HTR-8/SVneo (cell line): ENCODE measurements at places on chromosomes 3 and 15.

GRCh38 chr3:131480116-131480515 is 22.7 kb downstream of the MRPL3 start:
- no peak for DNase-seq

- no peak for DNase-seq
Observed at GRCh38 chr3:63050548-63051177, 175.4 kb upstream of the CADPS start.

- DNase-seq: no peak
Observed at GRCh38 chr3:46546896-46547440, 19.1 kb downstream of the LRRC2 start.

GRCh38 chr15:37087131-37087588 is 13.2 kb downstream of the MEIS2 start:
- no peak for DNase-seq

- DNase-seq: peak; percentile 55
Observed at GRCh38 chr15:87816811-87817210, 439.7 kb downstream of the NTRK3 start.

- DNase-seq: no peak
Observed at GRCh38 chr15:94041746-94042145, 189.6 kb upstream of the MCTP2 start.

- no peak for DNase-seq
Observed at GRCh38 chr3:166444336-166444735, 607.1 kb upstream of the BCHE start.

DNA sequence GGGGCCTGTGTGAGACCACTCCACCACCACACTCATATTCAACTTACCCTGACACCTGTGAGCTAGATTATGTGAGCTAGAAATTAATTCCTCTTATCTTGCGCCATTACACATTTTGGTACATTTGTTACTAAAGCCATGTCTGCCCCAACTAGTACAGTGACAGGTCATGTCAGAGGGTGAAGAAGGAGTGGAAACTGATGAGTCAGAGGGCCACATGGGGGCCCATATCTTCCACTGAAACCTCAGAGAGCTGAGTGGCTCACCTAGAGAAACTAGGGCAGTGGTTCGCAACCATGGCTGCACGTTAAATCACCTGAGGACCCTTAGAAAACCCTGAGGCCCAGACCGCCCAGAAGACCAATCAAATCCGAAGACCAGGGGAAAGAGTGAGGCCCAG is 15.7 kb upstream of the MEF2A start:
- no peak for DNase-seq

GRCh38 chr3:100265016-100265415 is 4.2 kb downstream of the TBC1D23 start:
- no peak for DNase-seq

DNA sequence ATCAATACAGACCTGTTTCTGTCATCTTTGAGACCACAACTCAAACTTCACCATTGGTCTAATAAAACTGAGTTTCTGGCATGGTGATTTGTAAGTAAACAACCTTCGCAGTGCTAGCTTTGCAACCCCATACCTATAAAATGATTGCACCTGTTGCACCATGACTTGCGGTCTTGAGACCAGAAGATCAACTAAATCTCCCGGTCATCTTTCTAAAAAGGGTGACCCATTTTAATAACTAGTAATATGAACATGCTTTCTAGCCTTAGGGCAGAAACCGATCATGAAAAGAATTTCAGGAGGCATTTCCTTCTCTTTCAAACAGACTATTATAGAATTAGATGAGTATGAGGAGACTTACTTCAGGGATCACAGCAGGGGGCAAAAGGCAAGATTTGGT is 151.9 kb upstream of the ZNF385D start:
- DNase-seq: no peak

- no peak for DNase-seq
Observed at GRCh38 chr3:107456501-107456900, 66.3 kb upstream of the BBX start.

- no peak for DNase-seq
Observed at GRCh38 chr3:111820651-111821050, 38.4 kb upstream of the PHLDB2 start.

DNA sequence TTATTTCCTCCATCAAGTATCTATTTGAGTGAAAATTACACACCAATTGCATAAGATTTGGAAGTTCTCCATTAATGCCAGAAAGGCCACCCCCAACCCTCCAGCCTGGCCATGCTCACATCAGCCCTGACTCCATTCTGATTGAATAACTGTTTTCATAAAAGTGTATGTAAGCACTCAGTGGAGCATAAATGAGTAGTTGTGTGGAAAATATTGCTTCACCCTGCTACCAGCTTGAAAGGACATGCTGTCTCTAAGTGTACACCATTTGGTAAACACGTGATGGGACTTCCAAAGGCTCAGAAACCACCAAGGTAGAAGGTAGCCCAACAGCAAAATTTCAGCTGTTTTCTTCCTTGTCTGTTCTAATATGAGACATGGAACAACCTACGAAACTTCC is 393.8 kb downstream of the ZNF385D start:
- no peak for DNase-seq

DNA sequence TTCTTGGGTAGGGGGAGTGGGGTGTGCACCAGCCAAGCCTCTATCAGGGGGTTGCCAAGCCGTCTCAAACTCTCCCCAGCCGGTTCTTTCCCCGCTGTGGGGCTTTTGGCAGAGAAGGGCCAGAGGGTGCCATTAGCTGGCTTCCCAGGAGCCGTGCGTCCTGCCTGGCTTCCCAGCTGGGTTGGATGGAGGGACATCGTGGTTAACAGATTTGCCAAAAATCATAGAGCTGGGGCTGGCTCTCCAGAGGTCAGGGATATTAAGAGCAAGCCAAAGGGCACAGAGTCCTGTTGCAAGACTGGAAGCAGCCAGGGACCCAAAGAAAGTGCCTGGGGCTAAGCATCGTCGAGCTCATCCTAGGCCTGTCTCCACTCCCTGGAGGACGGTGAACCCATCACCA is 104.6 kb upstream of the HES1 start:
- DNase-seq: no peak

DNA sequence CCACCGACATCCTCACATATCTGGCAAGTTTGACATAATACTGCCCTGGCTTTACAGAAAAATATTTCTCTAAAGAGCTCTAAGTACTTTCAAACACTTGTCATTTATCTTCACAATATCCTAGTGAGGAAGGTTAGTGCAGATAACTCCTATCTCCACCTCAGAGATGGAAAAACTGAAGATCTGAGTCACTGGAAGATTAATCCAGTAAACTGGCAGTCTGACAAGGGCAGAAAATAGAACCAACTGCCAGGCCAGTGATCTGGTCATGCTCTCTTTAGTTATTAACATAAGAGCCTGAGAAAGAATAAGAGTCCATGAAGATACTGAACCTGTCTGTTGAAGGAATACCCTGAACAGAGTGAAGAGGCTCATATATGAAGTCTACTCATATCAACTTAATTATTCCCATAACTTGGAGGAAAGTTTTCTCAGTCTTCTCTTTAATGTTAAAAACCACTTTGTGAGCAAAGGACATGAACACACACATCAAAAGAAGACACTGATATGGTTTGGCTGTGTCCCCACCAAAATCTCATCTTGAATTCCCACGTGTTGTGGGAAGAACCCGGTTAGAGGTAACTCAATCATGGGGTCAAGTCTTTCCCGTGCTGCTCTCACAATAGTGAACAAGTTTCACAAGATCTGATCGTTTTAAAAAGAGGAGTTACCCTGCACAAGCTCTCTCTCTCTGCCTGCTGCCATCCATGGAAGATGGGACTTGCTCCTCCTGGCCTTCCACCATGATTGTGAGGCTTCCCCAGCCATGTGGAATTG is 61.4 kb downstream of the GOLIM4 start:
- no peak for DNase-seq

- DNase-seq: no peak
Observed at GRCh38 chr3:51581524-51581923, 43.0 kb downstream of the RAD54L2 start.

DNA sequence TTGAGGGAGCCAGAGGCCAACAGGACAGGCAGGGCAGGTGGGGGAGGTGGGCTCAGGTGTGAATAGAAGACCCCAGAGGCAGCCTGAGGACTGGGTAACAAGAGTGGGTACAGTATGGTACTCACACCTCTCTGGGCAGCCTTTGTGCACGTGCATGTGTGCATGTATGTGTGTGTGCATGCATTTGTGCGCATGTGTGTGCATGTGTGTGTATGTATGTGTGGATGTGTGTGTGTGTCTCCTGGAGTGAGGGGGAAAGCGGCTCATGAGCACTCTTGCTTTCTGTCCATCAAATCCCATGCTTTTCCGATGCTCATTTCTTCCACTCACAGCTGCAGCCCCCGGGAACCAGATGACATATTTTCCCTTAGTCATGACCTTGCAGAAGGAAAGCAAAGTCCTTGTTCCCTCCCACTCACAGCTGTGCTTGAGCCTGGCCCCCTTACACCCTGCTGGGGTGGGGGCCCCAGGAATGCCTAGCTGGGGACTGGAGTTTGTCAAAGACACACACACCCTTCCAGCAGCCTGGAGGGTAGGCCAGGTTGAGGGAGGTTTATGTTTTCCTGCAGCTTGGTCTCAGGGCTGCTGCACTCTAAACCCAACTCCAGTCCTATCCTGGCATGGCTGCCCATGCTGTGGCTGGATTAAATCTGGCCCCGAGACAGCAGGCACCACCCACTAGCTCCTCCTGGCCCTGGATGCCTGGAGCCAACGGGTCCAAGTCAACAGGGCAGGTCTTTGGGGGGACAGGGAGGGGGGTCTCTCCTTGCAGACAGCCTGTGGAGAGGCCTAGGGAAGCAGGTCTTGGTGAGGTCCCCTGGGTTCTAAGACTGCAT is 22.5 kb downstream of the CCDC33 start:
- no peak for DNase-seq
